ENCODE measurements at places on chromosomes 2 and 18.

DNA sequence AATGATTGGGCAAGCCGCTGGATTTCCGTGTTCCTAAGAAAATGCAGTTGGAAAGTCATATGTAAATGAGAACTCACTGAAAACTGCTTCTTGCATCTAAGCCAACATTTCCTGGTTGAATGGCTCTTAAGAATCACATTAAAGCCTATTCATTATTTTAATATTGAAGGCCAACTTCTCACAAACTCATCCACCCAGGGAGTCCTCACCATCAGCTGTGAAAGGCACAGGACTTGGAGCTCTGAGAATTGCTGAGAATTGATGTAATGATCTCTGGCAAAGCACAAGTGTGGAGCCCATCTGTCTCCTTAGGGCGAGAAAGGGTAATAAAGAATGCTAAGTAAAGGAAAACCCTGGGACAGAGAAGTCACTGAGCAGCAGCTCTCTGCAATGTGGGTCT is 55.9 kb upstream of the APCDD1 start:
- no peak for DNase-seq

DNA sequence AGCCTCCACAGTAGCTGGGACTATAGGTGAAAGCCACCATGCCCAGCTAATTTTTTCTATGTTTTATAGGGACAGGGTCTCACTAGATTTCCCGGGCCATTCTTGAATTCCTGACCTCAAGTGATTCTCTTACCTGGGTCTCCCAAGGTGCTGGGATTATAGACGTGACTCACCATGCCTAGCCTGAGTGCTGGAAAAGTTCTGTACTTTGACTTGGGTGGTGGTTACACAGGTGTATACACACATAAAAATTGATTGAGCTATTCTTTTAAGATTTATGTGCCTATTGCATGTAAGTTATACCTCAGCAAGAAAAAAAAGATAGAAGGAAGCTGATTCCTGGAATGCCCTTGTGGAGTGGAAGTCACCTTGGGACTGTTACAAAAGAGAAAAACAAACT is 34.8 kb upstream of the KCNF1 start:
- DNase-seq: no peak

DNA sequence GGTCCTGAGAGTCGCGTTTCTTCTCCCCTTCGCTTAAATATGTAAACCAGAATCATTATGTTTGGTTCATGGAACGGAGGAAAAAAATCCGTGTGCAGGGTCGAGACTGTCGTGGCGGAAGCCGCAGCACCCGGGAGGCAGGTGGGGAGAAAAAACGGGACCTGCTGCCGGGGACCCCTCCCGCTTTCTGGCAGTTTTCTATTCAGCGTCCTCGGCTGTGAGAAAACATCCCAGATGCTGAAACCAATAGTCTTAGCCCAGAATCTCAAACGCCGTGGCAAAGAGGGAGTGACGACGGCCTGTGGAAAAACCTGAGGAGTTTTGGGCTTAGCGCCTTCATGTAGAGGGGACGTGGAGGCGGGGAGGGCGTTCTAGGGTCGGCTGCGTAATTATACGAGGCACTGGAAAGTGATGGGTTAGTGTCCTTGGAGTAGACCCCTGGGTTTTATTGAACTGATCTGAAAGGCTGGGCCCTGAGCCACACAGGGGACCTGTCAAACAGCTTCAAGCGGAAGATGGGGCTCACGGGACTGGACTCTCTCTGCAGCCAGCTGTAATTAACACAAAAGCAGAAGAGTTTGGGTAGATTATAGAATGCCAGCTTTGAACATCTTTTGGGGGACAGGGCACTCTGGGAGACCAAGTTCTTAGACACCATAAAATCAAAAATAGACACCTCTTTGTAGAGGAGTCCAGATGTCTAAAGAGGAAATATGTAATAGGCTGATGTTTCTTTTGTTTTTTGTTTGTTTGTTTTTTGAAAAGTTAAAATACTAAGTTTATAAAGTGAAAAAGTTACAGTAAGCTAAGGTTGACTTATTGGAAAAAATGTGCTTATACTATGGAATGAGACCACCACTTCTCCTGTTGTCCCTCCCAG is 834 bp upstream of the BUB1 start:
- DNase-seq: no peak

- DNase-seq: no peak
Measured at GRCh38 chr2:45180033-45180746, 170.9 kb upstream of the SIX2 start.

GRCh38 chr2:3745920-3746319 is 42.5 kb downstream of the DCDC2C start:
- no peak for DNase-seq

- no peak for DNase-seq
Measured at GRCh38 chr2:96771796-96772618, 11.3 kb downstream of the CNNM4 start.

GRCh38 chr2:5409898-5410381 is 282.2 kb upstream of the SOX11 start:
- no peak for DNase-seq

- DNase-seq: no peak
Measured at GRCh38 chr2:139477618-139478017, 697.4 kb upstream of the NXPH2 start.

- DNase-seq: no peak
Measured at GRCh38 chr2:111205774-111206173, 85.1 kb downstream of the BCL2L11 start.

DNA sequence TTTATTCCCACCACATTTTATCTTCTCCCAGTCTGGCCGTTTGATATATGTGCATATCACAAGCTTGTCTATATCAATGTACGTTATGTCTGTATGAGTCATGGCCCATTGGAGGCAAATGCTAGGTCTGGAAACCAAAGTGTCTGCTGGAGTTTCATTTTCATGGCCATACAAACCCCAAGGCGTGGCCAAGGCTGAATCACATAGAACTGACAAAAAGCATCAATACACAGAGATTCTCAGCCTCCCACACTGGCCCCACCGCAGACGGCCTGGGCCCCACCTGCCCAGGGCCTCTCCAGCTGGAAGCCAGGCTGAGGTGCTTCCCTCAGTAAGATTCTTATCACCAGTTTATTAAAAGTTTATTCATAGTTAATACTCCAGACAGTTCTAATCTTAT is 40.5 kb upstream of the SALL3 start:
- DNase-seq: no peak

GRCh38 chr18:72194072-72194471 is 350.1 kb downstream of the CBLN2 start:
- no peak for DNase-seq

DNA sequence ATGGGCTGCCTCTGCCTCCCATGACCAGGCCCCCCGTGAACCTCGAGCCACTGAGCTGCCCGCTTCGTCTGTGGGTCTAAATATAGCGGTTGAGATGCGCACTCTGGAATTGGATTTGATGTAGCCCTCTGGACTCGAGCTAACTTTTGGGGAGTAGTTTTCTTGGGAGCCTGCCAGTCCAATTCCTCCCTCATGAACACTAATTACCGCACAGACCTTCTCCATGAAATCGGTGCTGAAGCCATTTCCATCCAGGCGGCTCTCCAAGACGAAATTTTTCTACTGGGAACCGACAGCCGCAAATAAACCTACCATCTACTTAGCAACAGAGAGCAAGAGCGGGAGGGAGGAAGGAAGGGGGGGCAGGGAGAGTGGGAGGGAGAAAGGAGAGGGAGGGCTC is 63.6 kb downstream of the CELF4 start:
- DNase-seq: no peak

DNA sequence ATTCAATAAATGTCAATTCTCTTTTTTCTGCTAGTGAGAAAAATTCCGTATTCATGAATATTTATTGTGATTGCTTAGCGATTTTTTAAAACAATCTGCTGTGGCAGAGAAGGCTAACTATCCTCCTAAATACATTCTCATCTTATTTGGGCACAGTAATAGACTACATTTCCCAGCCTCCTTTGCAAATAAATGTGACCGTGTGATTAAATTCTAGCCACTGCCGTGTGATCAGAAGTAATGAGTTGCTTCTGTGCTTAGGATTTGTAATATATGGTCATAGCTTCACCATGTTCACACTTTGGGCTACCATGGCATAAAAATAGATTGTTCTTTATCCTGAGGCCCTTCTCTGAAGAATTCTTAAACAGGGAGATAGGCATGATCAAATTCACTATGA is 179.6 kb downstream of the FAM124B start:
- no peak for DNase-seq

- no peak for DNase-seq
Measured at GRCh38 chr2:173159791-173160463, 84.3 kb downstream of the MAP3K20 start.

- DNase-seq: no peak
Measured at GRCh38 chr2:152336119-152336853, 1.3 kb downstream of the FMNL2 start.

DNA sequence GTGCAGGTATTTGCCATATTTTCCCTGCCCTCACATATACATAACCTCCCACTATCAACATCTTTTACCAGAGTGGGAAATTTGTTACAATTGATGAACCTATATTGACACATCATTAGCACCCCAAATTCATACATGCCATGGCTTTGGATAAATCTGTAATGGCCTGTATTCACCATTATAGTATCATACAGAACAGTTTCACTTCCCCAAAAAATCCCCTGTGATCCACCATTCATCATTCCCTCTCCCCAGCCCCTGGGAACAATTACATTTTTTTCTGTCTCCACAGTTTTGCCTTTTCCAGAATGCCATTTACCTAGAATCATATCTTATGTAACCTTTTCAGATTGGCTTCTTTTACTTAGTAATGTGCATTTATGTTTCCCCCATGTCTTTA is 494.5 kb downstream of the RNF144A start:
- no peak for DNase-seq

- peak; percentile 75 for DNase-seq
Measured at GRCh38 chr2:62195421-62196277, at the start of gene B3GNT2. Gene B3GNT2 (plus strand): TSS chr2:62196115. CDS start chr2:62222221, 26,106 bp downstream.

- no peak for DNase-seq
Measured at GRCh38 chr2:11862049-11862448, 115.6 kb downstream of the LPIN1 start.

- DNase-seq: no peak
Measured at GRCh38 chr2:233816771-233817170, 37.6 kb downstream of the HJURP start.

DNA sequence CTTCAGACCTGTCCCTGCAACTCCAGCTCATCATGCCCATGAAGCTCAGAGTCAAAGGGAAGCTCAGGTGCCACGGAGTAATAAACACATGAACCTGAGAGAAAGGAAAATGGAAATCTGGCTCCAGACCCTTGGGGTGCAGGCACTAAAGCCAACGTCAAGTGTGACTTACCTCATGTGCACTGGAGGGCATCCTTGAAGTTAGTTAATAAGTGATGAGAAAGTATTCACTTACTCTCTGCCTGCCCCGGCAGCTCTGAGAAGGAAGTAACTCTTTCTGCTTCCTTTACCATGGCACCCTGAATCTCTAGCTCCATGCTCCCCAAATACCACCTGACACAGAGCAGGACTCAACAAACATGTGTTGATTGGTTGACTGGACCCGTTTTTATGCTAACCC is 21.4 kb upstream of the AGAP1 start:
- DNase-seq: no peak

DNA sequence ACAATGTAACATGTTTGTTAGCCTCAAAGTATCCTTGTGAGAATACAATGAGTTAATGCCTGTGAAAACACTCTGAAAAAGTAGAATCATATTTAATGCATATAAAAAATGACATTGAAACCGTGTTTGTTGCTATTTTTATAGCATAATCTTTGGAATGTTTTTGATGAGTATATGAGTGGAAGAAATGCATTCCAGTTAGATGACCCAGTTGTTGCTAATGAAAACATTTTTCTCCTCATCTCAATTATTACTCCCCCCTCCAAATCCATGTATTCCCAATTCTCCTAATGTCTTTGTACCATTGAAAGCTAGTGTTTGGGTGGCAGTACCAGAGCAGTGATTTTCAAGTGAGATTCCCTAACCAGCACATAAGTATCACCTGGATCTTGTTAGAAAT is 67.1 kb upstream of the DSEL start:
- no peak for DNase-seq

- no peak for DNase-seq
Measured at GRCh38 chr18:41395695-41396094, 559.3 kb upstream of the PIK3C3 start.

DNA sequence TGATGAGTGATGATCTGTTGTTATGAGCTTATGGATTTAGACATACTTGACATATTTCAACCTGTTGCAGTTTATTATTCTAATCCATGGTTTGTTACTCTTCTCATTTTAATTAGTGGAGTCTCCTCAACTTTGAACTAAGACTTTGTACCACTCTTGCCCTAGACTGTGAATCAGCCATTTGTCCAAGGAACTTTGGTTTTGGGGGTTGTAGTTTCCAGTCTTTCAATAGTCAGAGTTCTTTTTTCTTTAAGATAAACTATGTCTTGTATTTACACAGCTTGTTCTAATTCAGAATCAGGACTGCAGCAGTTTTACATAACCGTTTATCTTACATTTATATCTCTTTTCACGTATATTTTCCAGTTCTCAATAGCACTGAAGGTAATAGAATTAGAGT is 133.6 kb downstream of the GULP1 start:
- DNase-seq: no peak

- DNase-seq: no peak
Measured at GRCh38 chr2:124683536-124684428, 658.7 kb downstream of the CNTNAP5 start.

GRCh38 chr2:64325852-64326577 is 127.9 kb upstream of the LGALSL start:
- peak; percentile 74 for DNase-seq

DNA sequence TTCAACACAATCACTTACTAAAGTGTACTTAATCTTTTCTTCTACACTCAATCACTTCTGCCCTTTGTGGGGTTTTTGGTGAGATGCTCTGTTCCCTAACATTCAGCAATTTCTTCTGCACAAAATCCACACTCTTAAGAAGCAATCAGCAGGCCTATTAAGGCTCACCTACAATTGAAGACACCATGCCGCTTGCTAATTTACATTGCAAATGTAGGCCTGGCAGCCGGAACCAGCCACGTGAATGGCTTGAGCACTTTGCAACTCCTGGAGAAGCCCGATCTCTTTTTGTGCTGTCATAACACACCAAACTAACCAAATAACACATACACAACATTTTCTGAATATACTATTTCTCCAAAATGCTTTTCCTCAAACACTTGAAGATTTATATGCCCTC is 66.3 kb downstream of the NYAP2 start:
- DNase-seq: no peak

DNA sequence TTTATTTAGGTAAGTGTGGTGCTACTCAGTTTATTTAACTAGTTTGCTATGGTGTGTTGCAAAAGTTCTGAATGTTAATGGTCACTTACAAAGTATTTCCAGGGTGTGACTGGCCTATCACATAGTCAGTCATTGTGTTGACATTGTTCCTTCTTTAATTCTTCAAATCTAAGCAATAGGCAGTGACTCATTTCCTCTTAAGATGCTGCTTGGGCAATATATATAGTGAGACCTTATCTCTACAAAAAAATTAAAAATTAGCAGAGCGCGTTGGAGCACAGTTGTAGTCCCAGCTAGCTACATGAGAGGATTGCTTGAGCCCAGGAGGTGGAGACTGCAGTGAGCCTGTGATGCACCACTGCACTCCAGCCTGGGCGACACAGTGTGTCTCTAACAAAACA is 5.8 kb upstream of the CCDC88A start:
- no peak for DNase-seq

All from activated T-helper 1 cell treated with anti-CD3 and anti-CD28 coated beads, Interleukin-12 subunit alpha, Interleukin-12 subunit beta, Interleukin-2, Interleukin-4 antibody, amounts not matched to agents 30 ng/mL and 10 ng/mL and 1 ng/mL, durations not matched to agents 14 hours and 24 hours and 36 hours (primary cell).